ENCODE measurements at places on chromosomes 2 and 18.

DNA sequence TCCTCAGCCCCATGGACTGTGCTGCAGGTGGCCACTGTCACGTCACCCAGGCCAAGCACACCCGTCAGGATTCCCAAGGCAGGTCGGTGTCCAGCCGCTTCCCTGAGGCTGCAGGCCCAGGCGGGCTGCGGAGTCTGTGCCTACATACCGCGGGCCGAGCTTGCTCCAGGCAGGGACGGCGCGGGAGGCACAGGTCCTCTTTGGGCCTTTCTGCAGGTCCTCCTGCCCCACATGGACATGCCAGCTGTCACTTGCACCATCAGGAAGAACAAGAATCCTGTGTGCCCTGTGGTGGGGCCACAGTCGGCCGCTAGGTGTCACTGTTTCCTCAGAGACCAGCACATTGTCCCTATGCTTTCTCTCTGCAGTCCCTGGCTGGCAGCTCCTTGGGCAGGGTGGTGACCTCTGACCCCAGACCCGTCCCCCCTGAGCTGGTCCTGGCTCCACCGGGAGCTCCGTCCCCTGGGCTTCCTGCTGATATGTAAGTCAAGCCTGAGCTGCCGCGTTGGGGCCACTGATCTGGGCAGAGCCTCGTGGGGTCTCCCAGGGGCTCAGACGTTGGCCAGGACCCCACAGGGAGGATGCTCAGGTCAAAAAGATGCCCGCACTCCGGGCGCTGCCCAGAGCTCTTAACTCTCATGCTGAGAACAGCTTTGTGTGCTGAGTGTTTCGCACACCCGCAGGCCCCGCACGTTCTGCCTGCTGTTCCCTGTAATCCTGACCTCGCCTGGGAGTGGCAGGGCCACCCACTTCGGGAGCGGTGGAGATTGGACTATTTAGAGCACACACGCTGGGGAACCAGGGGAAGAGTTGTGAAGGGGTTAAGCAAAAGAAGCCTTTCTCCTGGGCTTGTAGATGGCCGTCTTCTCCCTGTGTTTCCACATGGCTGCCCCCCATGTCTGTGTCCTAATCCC, 17.3 kb upstream of the AGXT start:
- DNase-seq = peak; percentile 65

GRCh38 chr2:72220170-72220569, 72.5 kb upstream of the CYP26B1 start:
- no peak for DNase-seq

- no peak for DNase-seq
Measured at GRCh38 chr2:105926960-105927678, 182.4 kb downstream of the NCK2 start.

DNA sequence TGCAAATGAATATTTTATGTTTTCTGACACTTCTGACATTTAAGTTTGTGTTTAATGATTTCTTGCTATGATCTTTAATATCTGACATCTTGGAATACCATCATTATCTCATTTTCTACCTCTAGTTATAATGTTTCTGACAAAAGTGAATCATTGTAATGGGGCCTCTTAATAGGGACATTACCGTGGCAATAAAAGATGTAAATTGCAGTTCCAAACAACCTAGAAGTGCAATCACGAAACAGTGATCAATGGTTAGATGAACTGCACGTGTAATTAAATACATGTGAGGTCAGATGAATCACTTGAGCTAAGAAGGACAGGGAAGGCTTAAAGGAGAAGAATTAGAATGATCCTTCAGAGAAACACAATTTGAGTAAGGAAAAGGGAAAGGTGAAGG, 1078.3 kb downstream of the DPP10 start:
- no peak for DNase-seq

DNA sequence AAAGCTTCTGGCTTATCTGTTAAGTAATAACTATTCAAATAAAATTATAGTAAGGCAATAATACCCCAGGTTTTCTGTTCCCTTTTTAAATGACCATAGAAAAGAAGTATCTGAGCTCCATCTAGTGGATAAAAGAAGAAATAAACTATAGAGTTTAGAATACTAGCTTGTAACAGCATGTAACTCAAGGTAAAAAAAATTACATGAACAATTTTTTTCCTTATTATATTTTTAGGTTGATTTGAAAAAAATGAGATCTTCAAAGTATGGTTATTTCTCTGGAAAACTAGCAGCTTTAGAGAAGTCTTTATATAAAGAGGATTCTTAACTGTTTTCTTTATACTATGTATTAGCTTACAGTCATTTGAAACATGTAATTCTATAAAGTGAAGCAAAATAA, 58.1 kb downstream of the NCKAP1 start:
- peak; percentile 8 for DNase-seq

GRCh38 chr2:43305517-43305916, 79.1 kb upstream of the ZFP36L2 start:
- DNase-seq = no peak

DNA sequence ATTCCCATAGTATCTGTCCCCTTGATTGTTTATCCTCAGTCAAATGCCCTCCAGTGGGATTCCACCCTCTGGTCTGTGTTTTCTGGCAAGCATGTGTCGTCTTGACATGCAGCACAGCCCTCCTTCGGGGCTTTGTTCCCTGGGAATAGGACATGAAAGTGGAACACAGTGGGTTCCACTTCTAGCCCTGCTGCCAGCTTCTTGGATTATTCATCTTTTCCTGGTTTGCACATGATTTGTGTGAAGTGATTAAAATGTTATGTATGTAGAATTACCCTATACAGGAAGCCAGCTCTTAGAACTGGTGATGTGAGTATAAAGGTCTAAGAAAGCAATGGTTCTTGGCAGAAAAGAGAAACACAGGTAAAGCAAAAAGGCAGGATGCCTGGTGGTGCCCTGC, 142.3 kb downstream of the TANC1 start:
- no peak for DNase-seq

- DNase-seq = peak; percentile 33
Measured at GRCh38 chr2:26243470-26244308, 743 bp downstream of the HADHA start.

- DNase-seq = no peak
Measured at GRCh38 chr2:111135910-111136297, 15.2 kb downstream of the BCL2L11 start.

DNA sequence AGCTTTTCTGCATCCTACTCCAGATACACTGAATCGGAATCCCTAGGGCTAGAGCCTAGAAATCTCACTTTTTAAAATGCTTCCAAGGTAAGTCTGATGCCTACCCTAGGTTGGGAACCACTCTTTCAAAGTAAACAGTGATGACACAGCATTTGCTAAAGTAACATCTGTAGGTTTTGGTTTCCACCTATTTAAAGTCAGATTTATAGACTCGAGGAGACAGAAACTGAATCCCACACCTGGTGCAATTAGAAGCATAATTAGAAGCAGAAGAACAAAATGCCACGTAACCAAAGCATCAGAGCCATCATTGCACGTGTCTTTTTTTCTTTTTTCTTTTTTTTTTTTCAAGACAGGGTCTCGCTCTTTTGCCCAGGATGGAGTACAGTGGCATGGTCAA, 40.9 kb downstream of the PDK1 start:
- DNase-seq = no peak

- DNase-seq = no peak
Measured at GRCh38 chr2:101368376-101368775, 18.9 kb downstream of the CREG2 start.

- no peak for DNase-seq
Measured at GRCh38 chr2:95025406-95026319, at the start of gene MAL. MAL (plus strand) TSS chr2:95025708; CDS start chr2:95025793, 85 bp downstream.

DNA sequence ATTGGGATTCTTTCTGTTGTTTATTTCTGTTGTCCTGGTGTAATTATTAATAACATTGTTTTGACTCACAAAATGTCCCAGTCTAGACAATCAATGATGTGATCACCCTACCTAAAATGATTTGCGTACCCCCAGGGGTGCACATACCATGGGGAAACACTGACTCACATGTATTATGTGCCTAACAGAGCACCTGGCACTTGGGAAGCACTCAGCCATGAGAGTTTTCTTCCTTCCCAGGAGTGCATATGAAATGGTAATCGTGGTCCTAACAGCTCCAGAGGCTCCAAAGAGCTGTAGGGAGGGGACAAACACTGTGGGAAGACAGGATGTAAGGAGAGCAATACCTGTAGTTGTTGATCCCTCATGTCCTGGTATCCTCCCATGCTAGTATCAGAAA, 187.8 kb upstream of the ERBB4 start:
- DNase-seq = no peak

GRCh38 chr18:28972333-28972907, 795.5 kb upstream of the CDH2 start:
- DNase-seq = no peak

DNA sequence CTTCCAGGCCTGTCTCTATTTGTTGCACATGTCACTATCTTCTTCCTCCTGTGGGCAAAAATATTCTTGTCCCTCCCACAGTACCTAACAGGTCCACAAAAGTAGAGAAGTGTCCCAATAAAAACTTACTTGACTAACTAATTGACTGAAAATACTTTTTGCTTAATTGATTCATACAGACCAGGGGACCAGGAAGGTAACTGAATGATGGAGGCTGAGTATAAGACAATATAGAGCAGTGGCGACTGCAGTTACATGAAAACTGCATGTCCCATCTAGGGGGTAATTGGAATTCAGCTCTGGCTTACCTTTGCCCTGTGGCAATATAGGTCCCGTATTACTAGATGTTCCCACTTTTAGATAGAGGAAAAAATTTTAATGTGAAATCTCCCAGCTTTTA, 112.9 kb upstream of the CREB1 start:
- DNase-seq = no peak

DNA sequence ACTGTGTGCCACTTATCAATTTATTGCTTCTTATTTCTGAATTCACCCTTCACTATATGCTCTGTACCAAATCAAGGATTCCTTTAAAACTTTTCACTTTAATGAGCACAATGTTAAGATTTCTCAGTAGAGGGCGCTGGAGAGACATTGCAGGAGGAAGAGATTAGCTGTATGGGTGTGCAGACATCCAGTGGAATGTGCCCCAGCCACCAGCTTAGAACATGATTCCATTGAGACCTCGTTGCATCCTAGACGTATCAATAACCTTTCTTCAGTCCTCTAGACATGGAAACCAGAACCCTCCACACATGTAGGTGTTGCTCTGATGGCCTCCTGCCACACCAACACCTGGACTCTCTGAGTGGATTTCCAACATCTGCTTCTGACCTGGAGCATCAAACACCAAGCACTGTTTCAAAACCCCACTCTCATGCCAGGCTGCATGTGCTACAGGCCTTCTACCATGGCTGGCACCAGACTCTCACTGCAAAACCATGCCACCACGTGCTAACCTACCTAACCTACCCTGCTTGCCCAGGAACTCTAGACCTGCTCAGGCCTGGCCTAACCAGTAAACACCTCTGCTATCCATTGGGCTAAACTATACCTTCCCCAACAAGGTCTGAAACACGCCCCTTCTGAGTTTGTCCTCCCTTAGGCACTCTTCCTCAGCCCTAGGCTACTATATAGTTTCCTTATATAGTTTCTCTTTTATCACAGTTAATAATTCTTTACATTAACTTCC, 633.2 kb upstream of the PKDCC start:
- no peak for DNase-seq

DNA sequence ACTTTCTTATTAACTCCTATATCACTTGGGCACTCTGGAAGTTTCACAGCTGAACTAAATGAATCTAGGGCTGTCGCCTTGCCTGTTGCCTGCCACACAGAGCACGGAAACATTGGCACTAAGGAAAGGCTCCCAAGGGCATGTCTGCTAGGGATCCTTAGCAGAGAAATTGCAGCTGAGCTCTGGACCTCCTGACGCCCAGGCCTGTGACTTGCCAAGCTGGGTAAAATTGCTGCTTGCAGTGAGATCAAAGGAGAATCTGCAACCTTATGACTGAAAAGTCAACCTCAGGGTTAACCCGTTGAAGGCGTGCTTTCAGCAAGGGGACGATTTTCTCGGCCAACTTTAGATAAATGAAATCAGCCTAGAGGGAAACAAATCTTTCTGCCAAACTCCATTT, 189.8 kb downstream of the NCK2 start:
- DNase-seq = no peak

DNA sequence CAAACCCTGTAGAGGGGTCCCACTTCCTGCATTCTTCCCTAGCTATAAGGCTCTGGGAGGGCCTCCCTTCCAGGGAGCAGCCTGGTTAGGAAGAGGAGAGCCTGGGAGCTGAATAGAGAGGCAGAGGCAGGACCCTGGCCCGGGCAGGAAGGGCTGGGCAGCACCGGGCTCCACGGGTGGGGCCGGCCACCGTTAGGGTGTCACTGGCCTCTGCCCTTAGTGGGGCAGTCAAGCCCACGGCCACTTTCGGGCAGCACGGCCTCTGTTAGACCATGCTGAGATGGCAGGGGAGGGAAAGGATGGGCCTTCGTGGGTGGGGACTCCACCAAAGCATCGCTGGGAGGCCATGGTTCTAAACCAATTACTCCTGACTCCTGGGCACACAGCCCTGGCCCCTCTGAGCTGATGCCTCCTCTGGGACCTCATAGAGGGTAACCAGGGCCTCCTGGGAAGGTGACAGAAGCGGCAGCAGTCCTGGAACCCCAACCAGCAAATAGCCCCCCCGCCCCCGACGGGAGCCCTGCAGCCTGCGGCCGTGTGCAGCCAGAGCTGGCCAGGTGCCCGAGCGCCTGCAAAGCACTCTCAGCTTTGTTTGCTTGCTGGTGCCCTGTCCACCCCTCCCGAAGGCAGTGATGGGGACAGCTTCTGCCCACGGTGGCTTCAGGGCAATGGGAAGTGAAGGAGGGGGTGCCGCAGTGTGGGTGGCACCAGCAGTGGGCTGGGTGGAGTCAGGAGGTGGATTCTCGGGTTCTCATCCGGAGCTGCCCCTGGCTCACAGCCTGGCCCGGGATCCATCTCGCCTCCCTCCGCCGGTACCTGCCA, 16.3 kb upstream of the HPCAL1 start:
- peak; percentile 49 for DNase-seq

DNA sequence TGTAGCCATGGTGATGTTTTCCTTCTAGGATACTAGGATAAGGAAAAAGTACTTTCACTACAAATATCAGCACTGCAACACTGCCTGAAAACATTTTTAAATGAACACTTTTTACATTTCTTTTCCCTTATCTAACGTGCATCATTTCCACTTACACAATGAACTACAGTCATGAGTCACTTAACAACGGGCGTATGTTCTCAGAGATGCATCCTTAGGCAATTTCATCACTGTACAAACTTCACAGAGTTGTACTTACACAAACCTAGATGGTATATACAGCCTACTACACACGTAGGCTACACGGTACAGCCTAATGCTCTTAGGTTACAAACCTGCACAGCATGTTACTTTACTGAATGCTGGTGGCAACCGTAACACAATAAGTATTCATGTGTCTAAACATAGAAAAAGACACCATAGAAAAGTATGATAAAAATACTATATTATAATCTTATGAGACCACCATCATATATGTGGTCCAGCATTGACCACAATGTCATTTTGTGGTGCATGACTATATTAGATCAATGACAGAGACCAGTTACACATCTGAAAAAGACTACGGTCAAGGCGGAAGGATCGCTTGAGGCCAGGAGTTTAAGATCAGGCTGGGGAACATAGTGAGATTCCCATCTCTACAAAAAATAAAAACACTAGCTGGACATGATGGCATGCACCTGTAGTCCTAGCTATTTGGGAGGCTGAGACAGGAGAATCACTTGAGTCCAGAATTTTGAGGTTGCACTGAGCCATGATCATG, 39.8 kb downstream of the WDR33 start:
- no peak for DNase-seq

Measured in right lung (tissue), 10 donors.